ENCODE measurements at places on chromosomes 13 and 19. TPM values are rescaled to one million over a fixed set of nuclear protein-coding genes. Genes with fewer than 3 reads are reported as not detected.

ZNF492 gene
- 0.71 TPM for total RNA-seq

TBCB gene
- 138 TPM for total RNA-seq

PSG1 gene
- not detected for total RNA-seq

PEG3 gene
- not detected for total RNA-seq

GRCh38 chr13:83311886-83312577 is 570.2 kb downstream of the SLITRK1 start:
- no peak for DNase-seq

DNA sequence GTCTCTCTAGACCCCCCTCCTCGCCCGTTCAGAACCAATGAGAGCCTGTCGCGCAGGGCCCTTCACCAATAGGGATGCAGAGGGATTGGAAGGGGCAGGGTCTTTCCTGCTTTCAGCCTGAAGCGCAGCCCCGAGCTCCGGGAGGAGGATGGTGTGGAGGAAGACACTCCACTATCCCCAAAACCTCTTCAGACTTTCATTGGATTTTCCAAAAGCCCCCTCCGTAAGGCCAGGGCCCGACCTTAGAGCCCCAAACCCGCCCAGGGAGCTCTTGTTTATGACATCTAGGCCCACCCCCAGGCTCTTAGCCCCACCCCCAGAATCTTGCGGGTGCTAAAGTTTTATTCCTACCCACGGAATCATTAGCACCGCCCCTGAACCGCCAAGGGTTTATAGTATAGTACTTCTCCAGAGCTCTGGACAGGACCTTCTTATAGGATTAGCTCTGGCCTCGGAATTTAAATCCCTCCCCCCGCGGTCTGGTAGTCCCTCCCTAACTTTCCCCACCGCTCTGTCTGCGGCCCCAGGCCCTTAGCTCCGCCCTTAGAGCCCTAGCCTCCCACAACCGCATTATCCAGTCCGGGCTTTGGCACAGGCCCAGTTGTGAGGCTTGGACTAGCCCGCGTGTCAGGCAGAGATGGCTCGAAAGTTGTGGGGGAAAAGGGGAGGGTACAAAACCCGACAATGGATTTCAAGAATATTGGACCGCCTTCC is 6.6 kb upstream of the EML2 start:
- peak; percentile 64 for DNase-seq

GRCh38 chr19:41904118-41904870 is 21.3 kb downstream of the ARHGEF1 start:
- no peak for DNase-seq

DNA sequence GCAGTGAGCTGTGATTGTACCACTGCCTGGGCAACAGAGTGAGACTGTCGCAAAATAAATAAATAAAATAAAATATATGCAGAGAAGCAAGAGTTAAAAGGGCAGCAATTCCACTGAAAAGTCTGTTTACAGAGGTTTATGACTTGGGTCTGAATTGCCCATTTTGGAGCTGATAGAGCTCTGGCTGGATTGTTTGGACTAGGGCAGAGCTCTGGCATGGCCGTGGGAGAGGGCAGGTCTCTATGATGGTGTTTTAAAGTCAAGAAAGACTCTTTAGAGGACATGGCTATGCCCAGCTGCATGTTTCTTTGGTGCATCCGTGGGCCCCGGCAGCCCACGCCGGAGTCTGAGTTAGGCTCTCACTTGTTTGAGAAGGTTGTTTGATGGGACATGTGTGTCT is 64.6 kb upstream of the C1QTNF9 start:
- no peak for DNase-seq
